ENCODE measurements at places on chromosomes 3 and 15.

DNA sequence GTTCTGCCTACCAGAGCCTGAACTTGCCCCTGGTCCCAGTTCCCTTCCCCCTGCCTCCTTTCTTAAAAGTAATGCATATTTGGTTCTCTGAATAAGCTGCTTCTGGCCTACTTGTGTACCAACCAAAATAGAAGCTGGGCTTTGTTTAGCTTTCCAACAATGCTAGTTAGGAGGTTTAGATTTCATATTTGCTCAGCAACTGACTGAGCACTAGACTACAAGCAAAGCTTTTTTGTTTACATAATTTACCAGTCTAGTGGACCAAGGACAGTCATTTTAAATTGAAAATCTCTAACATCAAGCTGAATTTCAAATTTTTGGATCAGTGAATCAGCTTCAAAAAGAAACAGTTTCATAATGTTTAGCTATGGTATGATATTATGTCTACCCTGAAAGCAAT lies 331.2 kb downstream of the ULK4 start:
- no peak for DNase-seq

GRCh38 chr3:34152656-34153055 lies 354.2 kb downstream of the PDCD6IP start:
- DNase-seq, result no peak

- DNase-seq, result no peak
Observed at GRCh38 chr3:37660782-37661181, 200.9 kb upstream of the CTDSPL start.

DNA sequence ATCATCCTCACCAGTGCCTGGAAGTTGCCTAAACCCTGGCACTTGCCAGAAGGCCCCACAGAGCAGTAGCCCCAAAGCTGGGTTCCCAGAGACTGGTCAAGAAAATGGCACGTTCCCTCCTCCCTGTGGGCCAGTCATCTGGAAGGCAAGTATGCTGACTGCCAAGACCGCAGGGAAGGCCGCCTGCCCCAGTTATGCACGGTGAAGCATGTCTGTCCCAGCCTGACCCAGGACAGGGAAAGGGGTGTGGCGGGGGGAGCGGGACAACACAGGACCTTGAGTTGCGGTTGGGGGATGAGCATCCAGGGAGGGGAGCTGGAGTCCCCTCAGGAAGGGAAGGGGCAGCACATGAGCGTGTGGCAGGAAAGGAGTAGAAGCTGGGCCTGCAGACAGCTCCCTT lies 33.0 kb downstream of the RBPMS2 start:
- DNase-seq, result no peak

DNA sequence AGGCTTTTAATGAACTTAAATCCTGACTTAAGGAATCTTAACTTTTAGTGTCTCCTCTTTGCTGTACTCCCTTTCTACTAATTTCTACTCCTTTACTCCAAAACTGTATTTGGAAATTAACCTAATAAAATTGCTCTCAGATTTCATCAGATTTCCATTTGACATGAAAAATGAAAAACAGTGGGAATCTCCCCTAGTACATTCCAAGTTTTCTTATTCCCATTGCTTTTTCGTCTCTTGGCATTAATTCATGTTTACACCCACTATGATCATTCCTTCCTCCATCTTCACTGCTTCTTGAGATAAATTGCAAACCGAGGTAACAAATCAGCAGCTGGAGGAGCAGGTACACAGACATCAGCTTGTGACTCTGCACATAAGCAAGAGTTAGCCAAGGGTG lies 208.7 kb downstream of the VGLL3 start:
- DNase-seq, result no peak

GRCh38 chr3:58585994-58586393 lies 8.8 kb upstream of the FAM107A start:
- no peak for DNase-seq

- no peak for DNase-seq
Observed at GRCh38 chr3:114706591-114707232, 412.9 kb downstream of the TIGIT start.

- DNase-seq, result no peak
Observed at GRCh38 chr15:62758126-62758951, 284.2 kb upstream of the TPM1 start.

GRCh38 chr3:174132006-174132405 lies 727.1 kb upstream of the NAALADL2 start:
- no peak for DNase-seq

DNA sequence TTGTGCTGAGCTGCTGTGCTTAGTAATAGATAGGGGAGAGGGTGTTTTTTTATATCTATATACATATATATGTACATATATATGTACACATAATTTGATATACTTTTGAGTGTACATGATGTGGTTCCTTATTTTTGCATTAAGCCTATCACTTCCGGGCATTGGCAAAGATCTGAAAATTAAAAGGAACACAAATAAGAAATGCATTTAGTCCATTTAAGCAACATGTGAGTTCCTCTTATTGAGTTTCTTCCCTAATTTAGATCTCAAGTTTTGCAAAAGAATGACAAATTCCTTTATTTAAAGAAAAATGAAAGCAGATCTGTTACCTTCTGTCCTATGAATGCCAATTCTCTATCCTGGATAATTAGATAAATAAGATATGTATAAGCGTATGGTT lies 435.1 kb downstream of the LPP start:
- DNase-seq, result no peak

DNA sequence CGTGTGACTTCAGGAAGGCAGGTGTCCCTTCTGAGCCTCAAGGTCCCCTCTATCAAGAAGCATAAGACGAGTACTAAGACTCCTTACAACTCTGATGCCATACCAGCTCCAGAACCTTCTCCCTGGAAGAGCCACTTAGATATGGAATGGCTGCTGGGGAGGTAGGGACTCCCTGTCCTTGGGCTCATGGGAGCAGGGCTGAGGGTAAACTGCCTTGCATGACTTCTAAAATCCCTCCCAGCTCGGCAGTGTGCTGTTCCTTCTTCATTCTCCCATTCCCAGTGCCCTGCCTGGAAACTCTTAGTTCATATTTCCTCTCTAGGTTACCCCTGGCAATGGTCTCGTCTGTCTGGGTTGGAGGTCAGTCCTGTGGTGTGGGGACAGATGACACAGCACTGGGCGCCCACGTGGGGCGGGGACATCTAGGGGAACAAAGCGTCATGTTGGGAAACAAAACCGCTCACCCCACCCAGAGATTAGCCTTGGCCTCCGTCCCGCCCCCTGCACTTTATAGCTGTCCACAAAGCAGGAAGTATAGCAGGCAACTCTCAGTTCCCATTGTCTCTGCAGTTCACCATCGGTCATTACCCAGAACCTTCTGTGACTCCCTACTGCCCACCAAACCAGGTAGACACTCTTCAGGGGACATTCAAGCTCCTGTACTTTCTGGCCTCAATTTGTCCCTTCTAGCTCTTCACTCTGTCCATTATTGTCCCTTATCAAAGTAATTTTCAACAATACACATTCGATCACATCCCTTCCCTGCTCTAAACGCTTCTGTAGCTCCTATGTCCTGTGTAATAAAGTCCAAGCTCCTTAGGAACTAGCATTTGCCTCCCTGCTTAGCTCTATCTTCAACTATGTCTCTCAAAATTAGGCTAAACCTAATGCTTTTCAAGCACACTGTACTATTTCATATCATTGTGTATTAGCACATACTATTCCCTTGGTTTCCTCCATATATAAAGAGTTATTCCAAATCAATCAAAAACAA lies 73.8 kb downstream of the IQSEC1 start:
- DNase-seq, result no peak

- DNase-seq, result peak; percentile 31
Observed at GRCh38 chr15:92845126-92845508, 55.0 kb upstream of the CHD2 start.

GRCh38 chr15:82272154-82272553 lies 9.5 kb downstream of the SAXO2 start:
- no peak for DNase-seq

GRCh38 chr15:68389936-68390817 lies 41.8 kb downstream of the ITGA11 start:
- no peak for DNase-seq

DNA sequence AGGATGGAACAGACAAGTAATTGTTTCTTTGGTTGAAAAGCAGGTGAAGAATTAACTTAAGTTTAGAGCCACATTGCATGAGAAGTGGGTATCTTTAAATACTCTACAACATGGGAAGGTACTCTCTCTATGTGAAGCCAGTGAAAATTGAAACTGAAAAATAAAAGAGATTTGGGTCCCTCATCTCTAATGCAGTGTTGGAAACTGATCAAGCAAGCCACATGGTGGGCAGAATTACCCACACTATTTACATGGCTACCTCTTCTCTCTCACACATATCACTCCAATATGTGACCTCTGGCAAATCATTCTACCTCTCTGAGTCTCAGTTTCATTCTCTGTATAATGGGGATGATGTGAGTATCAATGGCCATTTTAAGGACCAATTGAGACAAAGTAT lies 339.0 kb downstream of the IL5RA start:
- DNase-seq, result no peak

DNA sequence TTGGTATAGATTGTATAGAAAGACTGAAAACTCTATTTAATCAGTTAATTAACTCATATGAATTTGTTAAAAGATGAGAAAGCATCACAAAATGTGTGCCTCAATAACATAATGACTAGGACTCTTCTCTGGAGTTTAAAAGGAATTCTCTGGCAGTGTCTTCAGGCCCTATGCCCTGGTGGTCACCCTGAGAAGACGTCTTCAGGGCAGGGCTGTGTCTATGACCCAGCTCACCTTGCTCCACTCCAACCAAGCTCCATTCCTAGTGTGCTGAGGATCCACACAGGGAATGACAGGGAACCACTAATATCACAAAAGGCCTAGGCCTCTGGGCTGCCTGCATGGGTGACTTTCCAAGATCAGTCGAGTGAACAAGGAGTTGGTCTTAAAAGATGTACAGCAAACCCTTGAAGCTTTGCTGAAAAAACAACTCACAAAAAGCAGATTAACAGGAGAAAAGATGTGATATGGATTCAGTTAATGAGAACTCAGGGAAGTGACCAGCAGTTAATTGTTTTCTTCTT lies 156.6 kb downstream of the SNRK start:
- DNase-seq, result no peak

- no peak for DNase-seq
Observed at GRCh38 chr15:57573151-57573550, 18.6 kb upstream of the MYZAP start.

DNA sequence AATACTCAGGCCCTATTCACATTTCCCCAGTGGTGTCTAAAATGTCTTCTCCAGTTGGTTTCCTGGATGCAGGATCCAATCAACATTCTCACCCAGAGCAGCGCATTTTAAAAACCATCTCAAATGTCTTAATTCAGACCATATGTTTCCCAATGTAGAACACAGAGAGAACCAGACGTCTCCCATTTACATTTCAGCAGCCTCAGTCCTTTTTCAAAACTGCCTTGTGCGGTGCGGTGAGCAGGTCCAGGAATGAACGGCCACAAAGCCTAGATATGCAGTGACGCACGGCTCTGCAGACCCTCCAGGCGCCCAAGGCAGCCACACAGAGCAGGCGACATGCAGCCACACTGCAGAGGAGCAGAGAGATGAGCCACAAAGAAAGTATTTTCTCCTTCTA lies 66.1 kb upstream of the MEX3B start:
- DNase-seq, result no peak

DNA sequence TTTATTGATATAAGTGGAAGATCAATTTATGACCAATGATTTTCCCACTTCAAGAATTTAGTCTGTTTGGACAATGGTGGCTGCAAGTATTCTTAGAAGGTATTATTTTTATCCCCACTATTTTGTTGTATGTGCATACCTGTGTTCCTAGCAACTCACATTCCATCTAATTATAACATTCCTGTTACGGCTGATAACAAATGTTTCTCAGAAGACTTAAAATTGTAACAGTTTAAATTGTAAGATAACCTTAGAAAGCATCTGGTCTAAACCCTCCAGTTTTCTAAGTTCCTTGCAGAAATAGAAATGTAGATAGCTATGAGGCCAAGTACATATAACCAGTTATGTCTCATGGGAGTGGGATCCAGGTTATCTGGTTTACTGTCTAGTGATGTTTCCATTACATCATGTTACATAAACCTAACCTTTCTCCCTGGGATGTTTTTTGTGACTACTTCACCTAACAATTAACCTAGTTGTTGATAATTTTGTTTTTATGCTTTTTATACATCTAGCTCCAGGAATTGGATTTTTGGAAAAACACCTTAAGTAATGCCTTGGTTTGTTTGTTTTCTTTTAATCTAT lies 11.1 kb upstream of the MFN1 start:
- no peak for DNase-seq

DNA sequence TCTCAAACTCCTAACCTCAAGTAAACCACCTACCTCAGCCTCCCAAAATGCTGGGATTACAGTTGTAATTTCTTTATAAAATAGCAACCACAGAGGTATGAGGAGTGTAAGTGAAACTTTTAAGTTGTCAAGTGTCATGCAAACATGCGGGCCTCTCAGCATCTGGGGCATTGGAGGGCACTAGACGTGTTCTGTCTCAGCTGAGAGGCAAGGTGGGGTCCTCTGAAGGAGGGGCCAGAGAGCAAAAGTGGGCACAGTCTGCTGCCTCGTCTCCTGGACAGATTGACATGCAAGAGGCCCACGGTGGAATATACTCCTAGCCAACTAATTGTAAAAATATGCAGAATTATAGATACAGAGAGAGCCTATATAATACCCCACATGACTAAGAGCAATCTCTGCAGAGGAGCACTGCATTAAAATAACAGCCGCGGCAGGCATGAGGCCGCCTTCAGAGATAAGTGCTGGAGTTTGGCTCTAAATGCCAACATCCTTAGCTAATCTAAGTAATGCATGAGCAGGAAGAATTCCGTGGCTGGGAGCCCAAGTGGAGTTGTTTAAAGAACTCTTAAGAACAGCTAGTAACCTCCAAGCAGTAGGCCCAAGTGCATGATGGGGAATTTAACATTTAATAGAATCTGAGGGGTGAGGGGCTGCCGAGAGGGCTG lies 87.8 kb upstream of the RNU6-1 start:
- DNase-seq, result no peak

DNA sequence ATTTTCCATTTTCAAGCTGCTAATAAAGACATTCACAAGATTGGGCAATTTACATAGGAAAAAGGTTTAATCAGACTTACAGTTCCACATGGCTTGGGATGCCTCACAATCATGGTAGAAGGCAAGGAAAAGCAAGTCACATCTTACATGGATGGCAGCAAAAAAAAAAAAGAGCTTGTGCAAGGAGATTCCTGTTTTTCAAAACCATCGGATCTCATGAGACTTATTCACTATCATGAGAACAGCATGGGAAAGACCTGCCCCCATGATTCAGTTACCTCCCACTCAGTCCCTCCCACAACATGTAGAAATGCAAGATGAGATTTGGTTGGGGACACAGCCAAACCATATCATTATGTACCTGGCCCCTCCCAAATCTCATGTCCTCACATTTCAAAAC lies 202.0 kb downstream of the FNDC3B start:
- no peak for DNase-seq

DNA sequence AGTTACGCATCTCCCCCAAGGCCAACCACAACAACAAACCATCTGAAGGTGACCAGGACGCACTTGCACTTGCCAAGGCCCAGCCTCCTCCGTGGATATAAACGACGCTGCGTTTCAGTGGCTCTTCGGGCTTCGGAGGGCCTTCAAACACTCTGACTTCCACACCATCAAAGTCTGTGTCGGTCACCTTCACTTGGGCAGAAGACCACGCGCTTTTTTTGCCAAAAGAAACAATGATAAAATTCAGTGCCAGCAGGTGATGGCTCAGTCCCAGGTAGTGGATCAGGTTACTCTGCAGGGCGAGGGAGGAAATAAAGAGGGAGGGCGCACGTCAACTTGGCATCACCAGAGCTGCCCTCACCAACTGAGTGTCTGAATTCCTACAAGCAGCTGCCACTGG lies 63.0 kb downstream of the NCEH1 start:
- DNase-seq, result peak; percentile 80

GRCh38 chr3:112382543-112383160 lies 49.7 kb downstream of the CD200 start:
- DNase-seq, result no peak
